Bronchial epithelial cell (primary cell): ENCODE measurements at places on chromosomes 7 and 10. TPM values are rescaled to one million over a fixed set of nuclear protein-coding genes. Genes with fewer than 3 reads are reported as not detected.

GRCh38 chr10:5443429-5443828 is 31.1 kb downstream of the NET1 start:
- DNase-seq = no peak

- DNase-seq = peak; percentile 28
Measured at GRCh38 chr10:70809011-70809611, 6.6 kb upstream of the SGPL1 start.

YKT6 gene
- 74.5 and 109 TPM in 2 replicates for total RNA-seq

PCGF6 gene
- total RNA-seq = 11.1 and 12.9 TPM in 2 replicates

GFRA1 gene
- under 0.01 TPM in 2 replicates for total RNA-seq
